Left colon (tissue), 2 donors: ENCODE measurements at places on chromosomes 6 and 20. TPM values are rescaled to one million over a fixed set of nuclear protein-coding genes. Genes with fewer than 3 reads are reported as not detected.
A peak's percentile ranks its signal among the peaks of the same experiment; 100 is the strongest.

The LY6G6C gene
- not detected for total RNA-seq

DNA sequence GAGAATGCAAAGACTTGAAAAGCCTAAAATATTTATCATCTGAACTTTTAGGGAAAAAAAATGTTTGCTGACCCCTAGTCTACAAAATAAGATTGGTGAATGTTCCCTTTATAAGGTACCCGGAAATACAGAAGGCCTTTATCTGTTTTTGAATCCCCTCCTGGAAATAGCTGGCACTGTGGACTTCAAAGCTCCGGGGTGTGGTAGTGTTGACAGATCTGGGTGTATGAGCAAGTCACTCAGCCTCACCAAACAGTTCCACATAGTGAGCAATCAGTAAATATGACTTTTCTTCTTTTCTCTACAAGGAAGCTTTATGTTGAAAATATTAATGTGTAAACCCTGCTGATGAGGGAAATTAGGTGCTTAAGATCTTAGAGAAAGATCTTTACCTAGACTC is 29.2 kb upstream of the HTR1B start:
- no peak for DNase-seq

GRCh38 chr6:40399888-40400457 is 187.2 kb downstream of the LRFN2 start:
- DNase-seq: no peak

- DNase-seq: no peak
These were observed 13.5 kb upstream of the TRAM2 start for GRCh38 chr6:52590152-52590891.

DNA sequence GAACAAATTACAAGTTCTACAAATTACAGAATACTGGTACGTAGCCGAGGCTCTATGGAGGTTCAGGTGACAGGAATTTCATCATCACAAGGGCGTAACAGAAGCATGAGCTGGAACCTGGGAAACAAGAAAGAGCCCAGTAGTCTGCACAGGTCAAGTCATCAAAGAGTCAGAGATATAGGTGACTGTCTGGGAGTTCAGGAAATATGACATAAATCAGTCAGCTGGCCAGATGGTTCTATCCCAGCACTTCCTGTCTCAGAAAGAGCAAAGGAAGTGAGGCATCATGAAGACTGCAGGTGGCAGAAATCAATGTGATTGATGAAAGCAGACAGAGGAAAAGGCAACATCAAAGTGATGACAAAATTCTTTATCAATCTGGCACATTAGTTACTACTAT is 23.3 kb downstream of the MYCT1 start:
- no peak for DNase-seq

DNA sequence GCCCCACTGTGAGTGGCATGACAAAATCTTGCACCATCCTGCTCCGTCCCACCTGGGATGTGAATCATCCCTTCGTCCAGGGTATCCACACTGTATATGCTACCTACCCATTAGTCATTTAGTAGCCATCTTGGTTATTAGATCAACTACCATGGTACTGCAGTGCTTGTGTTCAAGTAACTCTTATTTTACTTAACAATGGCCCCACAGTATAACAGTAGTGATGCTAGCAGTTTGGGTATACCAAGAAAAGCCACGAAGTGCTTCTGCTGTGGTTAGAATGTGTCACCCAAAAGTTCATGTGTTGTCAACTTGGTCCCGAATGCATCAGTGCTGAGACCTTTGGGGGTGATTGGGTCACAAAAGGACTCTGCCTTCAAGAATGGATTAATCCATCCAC is 11.7 kb downstream of the OSER1 start:
- no peak for DNase-seq

GRCh38 chr6:118186672-118187567 is 279.9 kb downstream of the SLC35F1 start:
- no peak for DNase-seq

DNA sequence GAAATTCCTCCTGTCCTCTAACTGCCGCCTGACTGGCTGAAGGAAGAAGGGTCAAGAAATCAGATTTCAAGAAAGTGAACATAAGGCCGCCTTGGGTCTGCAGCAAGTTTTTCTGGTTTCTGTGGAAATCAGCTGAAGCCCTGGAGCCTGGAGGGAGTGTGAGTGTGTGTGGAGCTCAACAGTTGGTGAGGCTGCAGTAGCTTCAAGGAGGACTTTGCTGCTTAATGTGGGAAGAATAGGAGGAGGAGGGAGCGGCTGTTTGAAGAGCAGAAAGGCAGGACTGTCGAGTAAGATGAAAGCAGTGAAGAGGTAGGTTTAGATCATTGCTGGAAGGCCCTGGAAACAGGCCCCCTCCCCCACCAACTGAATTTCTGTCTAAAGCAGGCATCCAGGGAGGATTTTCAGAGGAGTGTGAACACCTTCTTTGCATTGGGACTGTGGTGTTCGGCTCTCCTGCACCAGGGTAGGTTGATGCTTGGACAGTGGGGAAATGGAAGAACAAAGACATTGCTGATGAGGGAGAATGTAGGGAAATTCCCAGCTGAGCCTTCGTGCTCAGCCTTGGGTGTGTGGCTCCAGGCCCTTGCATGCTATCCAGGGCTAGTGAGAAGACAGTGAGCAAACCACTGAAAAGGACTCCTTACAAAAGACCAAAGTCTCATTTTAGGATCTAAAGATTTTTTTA is 79.5 kb upstream of the VSTM2L start:
- DNase-seq: no peak

DNA sequence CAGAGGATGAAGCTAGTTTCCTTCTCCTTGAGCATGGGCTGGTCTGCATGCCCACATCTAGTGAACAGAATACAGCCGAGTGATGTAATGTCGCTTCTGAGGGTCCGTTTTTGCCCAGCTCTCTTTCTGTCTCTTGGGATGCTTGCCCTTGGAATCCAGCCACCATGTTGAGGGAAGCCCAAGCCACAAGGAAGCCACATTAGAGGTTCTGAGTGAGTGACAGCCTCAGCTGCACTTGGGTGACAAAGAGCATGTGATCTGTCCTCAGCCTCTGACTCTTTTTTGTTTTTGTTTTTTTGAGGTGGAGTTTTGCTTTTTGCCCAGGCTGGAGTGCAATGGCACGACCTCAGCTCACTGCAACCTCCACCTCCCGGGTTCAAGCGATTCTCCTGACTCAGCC is 100.6 kb upstream of the SALL4 start:
- DNase-seq: no peak

- DNase-seq: peak; percentile 41
These were observed 99.8 kb upstream of the FOXA2 start for GRCh38 chr20:22684072-22684762.
